ENCODE measurements at places on chromosomes 12 and 14.

- DNase-seq: no peak
These were observed 14.3 kb upstream of the MCRS1 start for GRCh38 chr12:49582201-49582600.

DNA sequence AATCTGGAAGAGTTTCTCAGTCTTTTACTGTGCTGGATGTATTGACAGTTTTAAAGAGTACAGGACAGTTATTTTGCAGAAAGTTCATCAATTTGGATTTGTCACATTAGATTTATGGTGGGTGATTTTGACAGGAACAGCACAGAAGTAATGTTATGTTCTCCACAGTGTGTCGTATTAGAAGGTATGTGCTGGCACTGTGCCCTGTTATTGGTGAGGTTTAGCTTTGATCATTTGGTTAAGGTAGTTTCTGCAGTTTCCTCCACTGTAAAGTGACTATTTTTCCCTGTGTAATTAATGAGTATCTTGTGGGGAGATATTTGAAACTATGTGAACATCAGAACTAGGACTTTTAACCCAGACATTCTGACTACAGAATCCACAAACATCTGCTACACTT, 308.5 kb upstream of the TBX3 start:
- DNase-seq: no peak

DNA sequence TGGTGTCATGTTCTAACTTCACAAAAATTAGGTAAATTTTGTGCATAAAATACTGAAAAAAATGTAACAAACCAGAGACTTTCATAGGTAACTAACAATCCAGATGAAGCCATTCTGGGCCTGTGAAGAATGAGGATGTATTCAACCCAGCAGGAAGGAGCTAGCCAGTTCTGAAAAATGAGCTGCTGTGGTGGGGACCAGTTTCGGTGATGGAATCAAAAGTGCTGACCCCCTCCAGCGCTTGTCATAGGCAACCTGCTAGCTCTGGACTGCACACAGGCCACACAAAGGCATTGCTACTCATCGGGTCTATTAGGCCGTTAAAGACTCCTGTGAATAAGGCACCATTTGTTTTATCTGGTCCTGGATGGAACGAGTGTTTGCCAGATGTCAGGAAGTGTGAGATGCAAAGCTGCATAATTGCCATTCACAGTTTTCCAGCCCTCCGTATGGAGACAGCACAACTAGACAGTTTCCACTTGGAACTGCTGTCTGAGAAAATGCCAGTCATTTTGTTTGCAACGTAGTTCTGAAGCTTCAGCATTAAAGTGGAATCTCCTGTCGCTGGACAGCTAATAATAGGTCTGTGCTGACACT, 3.3 kb upstream of the RIMBP2 start:
- no peak for DNase-seq

GRCh38 chr14:103880348-103881267, 33.2 kb upstream of the PPP1R13B start:
- DNase-seq: no peak

DNA sequence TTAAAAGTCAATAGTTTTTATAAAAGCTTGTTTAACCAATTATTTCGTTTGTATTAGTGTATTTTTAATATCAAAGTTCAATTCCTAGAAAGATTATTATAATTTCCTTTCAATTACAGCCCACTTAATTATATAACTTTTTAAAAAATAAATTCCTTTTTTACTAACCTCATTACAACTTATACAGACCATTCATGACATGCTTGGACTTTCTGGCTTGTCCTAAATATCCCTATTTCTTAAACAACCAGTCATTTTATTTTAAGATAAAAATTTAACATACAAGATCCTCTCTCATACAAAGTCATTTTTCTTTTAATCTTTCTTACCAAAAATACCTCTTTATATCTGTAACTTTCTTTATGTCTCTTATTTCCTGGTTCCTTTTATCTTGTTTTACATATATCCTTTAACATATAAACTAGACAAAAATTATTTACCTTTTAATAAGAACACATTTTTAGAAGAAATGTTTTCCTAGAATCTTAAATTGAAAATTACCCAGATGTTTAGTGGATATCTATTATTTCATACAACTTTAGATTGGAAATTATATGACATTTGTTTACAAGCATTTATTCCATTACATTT, 10.4 kb upstream of the TMEM263 start:
- DNase-seq: no peak

GRCh38 chr12:48187916-48188695, 4.7 kb downstream of the CCDC184 start:
- DNase-seq: no peak

GRCh38 chr12:114476159-114476558, 70.2 kb upstream of the TBX5 start:
- DNase-seq: no peak

All from activated gamma-delta T cell (primary cell).